Amygdala (tissue), 56 donors: ENCODE measurements at places on chromosomes 7 and 10.
A peak's percentile ranks its signal among the peaks of the same experiment; 100 is the strongest.

- DNase-seq = no peak
Observed at GRCh38 chr7:77690289-77690688, 6.0 kb upstream of the RSBN1L start.

DNA sequence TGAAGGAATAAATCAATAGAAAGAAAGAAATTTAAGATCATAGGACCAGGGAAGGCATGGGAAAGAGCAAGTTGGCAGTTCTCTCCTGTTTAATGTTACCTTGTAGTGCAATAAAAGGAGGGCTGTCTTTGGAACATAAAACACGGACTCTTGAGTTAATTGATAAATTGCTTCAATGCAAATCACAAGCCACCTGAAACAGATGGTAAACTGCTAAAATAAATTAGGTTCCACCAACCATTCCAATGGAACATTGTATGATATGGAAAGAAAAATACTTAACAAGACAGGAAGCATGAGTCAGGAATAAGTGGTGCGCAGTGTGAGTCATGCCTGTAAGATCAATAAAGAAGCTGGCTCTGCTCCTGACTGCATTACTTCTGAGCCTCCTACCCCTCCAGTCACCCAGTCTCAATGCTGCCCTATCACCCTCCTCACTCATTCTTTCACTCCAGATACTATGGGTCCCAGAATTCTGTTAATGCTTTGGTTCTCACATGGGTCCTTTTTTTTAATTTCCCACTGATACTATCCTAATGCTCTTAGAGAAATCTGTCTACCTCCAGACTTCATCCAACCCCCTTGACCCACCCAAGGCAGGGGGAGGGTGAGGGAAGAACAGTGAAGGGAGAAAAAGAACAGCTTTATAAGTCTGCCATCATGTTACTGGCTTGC is 78.9 kb downstream of the LRRC17 start:
- DNase-seq = no peak

GRCh38 chr7:138092486-138093028 is 16.3 kb downstream of the AKR1D1 start:
- no peak for DNase-seq

DNA sequence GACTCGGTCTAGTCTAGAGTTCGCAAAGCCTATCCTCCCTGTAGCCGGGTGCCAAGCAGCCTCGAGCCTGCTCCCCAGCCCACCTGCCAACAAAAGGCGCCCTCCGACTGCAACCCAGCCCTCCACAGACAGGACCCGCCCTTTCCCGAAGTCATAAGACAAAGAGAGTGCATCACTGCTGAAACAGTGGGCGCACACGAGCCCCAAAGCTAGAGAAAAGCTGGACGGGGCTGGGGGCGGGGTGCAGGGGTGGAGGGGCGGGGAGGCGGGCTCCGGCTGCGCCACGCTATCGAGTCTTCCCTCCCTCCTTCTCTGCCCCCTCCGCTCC is 622 bp upstream of the COL1A2 start:
- DNase-seq = no peak

- DNase-seq = no peak
Observed at GRCh38 chr10:102850025-102850518, 4.0 kb upstream of the BORCS7 start.

- DNase-seq = no peak
Observed at GRCh38 chr10:2509081-2509531, 558.2 kb upstream of the PFKP start.

GRCh38 chr7:128407751-128408708 is 1.8 kb downstream of the IMPDH1 start:
- no peak for DNase-seq

GRCh38 chr7:135074096-135074495 is 73.8 kb upstream of the TMEM140 start:
- no peak for DNase-seq

DNA sequence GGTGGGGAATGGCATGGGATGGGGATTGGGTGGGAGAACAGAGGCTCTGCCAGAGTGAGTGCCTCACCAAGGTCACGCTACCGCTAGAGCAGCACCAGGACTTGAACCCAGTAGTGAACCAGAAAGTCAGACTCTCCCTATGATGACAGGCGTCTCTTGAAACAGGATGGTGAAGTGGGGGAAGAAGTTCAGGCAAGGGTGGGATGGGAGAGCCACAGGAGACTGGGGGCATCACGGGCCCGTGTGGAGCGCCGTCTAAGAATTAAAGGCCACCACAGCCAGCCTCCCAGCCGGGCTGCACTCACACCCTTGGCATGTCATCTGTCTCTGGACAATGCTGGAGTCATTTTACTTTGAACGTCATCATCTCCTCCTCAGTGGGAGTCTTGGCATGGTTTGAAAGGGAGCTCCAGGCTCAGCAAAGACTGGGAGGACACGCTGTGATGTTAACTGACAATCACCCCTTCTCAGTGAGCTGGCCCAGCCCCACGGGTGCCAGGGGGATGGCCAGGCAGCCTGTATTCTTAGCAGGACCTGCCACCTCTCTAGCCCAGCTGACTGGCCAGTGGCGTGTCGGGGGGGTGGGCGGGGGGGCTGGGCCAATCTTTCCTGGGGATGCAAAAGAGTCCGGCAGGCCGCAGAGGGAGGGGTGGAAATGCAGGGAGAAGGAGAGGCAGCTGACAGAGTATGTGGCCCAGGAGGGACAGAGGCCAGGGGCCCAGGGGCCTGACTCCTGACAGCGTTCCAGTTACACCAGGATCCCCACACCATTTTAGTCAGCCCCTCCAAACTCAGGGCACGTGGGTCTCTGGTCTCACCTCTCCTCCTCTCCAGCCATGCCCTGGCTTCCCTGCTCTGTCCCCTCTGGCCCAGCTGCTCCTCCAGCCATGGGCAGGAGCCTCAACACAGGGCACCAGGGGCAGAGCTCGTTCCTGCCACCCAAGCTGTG is 96.2 kb downstream of the VOPP1 start:
- DNase-seq = peak; percentile 28

GRCh38 chr10:96641396-96642295 is 54.8 kb upstream of the TM9SF3 start:
- DNase-seq = no peak

DNA sequence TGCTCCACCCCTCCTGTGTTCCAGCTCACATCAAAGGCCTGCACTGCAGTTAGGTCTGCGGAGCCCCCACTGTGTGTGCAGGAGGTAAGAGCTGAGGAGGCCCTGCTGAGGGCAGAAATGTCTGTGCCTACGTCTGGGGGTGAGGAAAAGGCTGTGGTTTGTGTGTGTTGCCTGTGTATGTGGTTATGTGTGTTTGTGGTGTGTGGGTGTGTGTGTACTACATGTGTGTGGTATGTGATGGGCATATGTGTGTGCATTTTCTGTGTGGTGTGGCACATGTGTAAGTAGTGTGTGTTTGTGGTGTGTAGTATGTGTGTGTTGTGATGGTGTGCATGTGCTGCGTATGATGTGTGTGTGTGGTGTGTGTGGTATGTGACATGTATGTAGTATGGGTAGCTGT is 36.2 kb downstream of the ANXA8 start:
- DNase-seq = no peak

- DNase-seq = no peak
Observed at GRCh38 chr10:101042118-101042517, 11.1 kb downstream of the SFXN3 start.
